ENCODE measurements at places on chromosomes 13 and 19. TPM values are rescaled to one million over a fixed set of nuclear protein-coding genes. Genes with fewer than 3 reads are reported as not detected.

DIS3 gene
- total RNA-seq, result 31.4 TPM

PRTN3 gene
- total RNA-seq, result not detected

NCAN gene
- total RNA-seq, result 0.05 TPM

ELANE gene
- not detected for total RNA-seq

ZNF560 gene
- not detected for total RNA-seq

DNA sequence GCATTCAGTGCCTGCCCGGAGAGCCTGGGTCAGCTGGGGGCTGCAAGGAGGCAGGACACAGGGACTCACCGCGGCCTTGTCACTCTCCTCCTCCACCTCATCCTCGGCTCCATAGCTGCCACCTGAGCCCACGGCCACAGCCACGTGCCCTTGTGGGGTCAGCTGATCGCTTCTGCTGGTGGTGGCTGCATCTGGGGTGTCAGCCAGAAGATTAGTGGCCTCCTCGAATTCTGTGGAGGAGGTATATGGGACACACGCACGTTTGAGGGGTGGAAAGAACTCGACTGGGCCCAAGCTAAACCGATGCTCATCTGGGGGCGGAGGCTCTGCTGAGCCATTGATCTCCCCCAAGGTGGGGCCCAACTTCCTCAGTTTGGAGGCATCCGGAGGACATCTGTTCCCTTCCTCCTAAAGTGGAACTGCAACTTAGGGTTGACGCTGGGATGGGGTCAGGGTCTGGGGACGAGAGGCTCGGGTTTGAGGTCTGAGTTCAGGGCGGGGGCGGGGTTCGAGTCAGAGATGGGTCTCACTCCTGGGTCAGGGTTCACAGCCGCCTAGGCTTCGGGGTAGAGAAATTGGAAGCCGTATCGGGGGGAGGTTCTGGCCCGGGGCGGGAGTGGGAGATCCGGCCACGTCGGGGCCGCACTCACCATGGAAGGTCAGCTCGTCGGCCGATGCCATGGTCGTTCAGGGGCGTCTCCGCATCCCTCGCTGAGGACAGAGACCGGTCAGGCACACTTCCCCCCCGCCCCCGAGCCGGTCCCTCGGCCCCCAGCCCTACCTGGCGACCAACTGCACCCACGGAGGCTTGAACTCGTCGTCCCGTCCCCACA lies 493 bp downstream of the YIPF2 start:
- DNase-seq, result peak; percentile 30

DNA sequence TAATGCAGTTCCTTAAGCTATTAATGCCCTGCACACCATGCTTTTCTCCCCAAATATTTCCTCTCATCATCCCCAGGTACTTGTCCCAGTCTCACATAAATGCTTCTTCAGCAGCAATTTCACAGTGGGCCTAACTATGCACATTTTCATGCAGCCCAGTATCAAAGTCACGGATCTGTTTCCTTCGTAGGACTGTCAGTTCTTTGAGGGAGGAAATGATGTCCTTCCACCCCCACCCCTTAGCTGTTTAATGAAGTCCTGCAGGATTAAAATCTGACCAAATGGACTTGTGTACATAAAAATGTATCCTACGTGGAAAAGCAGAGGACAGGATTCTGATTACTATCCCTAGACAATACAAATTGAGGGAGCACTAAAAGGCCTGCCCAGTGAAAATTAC lies 68.6 kb upstream of the ARGLU1 start:
- DNase-seq, result no peak

- peak; percentile 76 for DNase-seq
These were observed 21.7 kb downstream of the PEPD start for GRCh38 chr19:33499671-33500506.

DNA sequence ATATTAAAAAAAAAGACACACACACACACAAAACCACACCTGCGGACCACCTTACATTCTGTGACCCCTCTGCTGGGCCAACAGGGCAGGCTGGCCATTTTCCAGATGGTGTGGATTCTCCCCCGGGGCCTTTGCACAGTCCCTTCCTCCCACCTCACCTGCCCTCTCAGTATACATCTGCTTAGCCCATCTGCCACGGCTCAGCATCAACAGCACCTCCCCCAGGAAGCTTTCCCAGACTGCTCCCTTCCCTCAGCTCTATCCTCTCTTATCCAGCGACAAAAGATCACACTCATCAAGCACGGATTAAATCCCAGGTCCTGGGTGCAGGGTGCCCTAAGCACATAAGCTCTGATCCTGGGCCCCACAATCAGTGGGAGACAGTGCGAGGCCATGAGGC lies 4.5 kb downstream of the ZNF787 start:
- no peak for DNase-seq

DNA sequence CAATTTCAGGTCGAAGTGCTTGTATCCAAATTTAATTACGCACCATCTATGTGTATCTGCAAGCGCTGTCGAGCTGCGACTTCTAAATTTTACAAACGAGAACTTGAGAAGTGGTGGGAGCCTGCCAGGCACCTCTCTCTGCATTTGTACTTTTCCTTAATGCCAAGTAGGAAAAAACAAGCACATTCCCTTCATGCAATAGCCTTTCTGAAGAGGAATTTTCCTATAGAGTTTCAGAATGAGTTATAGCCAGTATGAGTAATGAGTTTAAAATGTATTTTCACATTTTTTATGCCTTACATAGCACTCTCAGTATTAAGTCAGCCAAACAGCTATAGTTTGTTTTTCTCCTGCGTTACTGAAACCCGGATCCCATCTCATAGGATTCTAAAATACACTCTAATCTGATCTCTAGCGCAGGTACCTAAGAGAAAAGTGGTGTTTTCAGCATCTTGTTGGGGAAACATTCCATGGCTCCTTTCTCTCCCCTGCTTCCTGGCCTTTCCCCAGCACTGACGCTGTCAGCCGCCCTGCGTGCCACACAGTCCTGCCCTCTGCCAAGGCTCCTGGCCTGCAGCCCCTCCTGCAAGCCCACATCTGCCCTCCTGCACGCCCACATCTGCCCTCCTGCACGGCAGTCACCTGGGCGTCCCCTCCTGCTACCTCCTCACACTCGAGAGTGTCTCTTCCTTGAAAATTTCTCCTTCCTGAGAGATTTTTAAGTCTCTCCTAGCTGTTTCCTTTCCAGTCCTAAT lies 526.9 kb downstream of the MYO16 start:
- peak; percentile 42 for DNase-seq

- DNase-seq, result no peak
These were observed 81.5 kb downstream of the RYR1 start for GRCh38 chr19:38514812-38515633.

- no peak for DNase-seq
These were observed 3.4 kb downstream of the TBXA2R start for GRCh38 chr19:3603121-3603811.

DNA sequence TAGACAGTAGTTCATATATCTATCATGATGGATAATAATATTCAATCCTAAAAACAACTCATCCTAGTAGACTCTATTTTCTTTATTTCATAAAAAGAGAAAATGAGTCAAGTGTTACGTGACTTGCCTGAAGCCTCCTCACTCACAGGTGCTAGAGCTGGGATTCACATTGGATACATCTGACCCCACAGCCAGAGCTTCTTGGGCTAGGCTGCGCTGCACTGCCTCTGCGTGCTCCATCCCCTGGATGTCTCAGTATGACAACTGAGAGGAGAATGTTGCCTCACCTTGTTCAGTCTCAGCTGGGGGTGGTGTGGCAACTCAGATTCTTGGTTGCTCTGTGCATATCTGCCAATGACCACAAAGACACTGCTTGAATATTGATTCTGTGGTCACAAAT lies 286.6 kb downstream of the LIG4 start:
- no peak for DNase-seq

DNA sequence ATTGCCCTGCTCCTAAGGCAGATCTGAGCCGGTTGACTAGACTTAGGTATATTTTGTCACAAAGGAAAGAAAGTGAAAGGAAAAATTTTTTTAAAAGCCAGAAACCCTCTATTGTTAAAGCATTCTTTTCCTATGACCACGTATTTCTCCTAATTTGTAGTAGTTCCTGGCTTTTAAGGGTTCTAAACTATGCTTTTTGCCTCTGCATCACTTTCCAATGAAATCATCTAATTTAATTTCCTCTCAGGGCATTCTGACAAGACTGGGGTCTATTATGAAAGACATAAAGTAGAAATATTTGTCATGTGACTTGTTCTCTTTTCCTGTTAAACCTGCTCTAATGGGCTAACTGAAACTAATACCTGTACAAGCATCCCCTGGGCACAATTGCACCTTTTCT lies 233.0 kb upstream of the PRR20A start:
- DNase-seq, result no peak

DNA sequence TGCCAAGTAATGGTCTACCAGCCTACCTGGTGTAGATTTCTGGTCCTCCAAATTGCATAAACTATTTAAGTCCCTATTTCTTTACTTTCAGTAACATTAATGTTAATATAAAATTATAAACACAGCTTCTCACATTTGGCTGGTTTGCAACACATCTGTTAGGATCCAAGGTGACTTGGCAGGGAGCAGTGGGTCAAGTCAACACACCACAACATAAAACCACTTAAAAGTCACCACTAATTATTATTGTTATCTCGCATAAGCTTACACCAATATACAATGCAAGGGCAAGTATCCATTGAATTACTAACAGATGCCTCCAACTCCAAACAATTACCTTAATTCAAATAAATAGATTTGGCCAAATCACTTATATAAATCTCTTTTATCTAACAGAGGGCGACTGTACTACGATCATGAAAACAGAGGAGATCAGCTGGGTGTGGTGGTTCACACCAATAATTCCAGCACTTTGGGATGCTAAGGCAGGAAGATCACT lies 74.7 kb downstream of the FGF14 start:
- DNase-seq, result no peak
